LoVo (cell line): ENCODE measurements at places on chromosomes 13 and 19.

DNA sequence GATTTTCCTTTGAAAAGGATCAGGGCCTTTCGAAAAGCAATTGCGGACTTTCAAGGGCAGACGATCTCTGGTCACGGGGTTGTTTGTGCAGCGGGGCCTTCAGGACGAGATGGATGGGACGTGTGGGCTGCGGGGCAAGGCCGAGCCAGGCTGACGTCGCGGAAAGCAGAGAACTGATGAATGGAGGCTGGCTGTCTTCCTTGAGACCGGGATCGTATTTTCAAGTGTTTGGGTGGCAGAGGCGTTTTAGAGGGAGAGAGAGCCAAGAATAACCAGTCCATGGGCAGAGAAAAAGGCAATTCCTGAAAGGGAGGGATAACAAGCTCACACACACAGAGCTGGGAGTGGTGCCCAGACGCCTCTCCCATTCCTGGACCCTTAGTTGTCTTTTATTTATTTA, 138.9 kb upstream of the USP29 start:
- DNase-seq = no peak

GRCh38 chr19:3149526-3150505, 14.0 kb downstream of the GNA15 start:
- no peak for DNase-seq

GRCh38 chr13:109816112-109816807, 29.9 kb upstream of the IRS2 start:
- DNase-seq = no peak

DNA sequence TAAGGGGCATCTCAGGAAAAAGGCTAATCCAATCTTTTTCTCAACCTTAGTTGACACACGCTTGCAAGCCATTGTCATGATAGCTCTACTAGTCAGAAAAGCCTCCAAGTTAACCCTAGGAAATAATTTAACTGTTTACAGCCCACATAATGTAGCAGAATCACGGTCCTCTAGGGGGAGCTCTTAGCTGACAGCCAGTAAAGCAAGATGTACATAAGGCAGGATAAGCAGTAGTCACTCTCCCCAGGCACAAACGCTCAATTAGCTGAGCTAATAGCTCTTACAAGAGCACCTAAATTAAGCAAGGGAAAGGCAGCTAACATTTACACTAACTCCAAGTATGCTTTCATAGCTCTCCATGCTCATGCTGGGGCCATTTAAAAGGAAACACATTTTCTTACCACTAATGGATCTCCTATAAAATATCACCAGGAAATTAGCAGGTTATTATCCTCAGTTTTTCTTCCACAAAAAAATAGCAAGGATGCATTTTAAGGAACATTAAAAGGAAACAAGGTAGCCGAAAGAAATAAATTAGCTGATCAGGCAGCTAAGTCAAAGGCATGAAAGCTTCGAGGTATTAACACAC, 33.7 kb upstream of the ZSCAN5A start:
- no peak for DNase-seq

DNA sequence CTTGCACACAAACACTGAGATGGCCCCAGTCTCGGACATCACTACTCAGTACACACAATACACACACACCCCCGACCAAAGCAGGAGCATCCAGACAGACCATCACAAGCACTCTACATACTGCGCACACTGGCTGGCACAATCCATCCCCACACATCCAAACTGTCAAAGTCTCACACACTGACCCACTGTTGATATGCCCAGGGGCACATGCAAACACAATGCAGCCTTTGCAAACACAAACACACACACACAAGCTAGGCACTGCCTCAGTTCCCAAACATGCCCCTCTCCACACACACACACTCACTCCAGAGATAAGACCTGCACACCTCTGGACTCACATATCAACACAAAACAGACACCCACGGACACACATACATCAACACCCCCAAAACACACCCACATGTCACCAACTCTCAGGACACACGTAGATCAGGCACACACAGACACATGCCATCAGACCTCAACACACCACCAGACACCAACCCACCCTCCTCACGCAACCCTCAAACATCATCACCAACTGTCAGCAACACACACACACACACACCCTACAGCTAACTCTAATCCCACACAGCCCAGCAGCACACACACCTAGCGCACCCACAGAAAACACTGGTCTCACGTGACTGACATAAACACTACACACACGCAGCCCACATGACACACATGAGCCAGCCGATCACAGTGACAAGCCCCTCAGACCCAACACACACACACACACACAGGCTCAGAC, 1.9 kb downstream of the BBC3 start:
- DNase-seq = no peak

DNA sequence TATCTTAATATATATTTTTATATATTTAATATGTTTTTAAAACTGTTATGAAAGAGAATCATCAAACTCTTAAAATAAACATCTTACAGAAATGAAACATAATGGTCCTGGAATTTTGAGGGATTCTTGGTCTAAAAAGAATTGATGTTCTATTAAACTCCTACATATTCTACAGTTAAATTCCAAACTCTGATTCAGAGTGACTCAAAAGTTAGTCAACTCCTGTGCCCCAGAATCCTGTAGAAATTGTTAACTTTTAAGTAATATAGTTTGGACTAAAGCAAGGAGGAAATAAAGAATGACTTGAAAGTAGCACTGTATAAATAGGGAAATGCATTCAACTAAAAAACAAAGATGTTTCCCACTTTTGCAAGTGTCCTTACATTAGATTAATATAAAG, 47.7 kb downstream of the FNDC3A start:
- DNase-seq = no peak

GRCh38 chr19:32750441-32751055, 31.0 kb downstream of the TDRD12 start:
- DNase-seq = no peak

GRCh38 chr19:49067554-49067953, 2.9 kb upstream of the NTF4 start:
- DNase-seq = no peak

- DNase-seq = no peak
Measured at GRCh38 chr19:5434351-5434917, 20.8 kb upstream of the ZNRF4 start.

DNA sequence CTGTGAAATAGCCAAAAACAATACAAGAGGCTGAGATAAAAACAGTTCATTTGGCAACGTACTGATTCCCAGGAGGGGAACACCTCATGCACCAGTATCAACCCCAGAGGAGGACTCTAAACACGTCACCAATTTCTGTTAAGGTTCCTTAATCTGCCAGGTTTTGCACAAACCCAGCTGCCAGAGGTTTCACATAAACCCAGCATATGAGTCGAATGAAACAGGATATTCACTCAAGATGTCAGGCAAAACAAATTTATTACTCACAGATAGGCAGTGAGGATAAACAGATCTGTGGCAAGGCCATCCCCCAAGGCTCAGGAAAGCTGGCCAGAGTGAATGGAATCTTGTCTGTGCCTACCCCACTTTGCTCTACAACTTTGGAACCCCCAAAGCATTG, 210.9 kb downstream of the GPC5 start:
- DNase-seq = no peak

- no peak for DNase-seq
Measured at GRCh38 chr13:50798923-50799322, 44.6 kb downstream of the DLEU7 start.

GRCh38 chr13:98722958-98723357, 29.5 kb downstream of the SLC15A1 start:
- DNase-seq = no peak

DNA sequence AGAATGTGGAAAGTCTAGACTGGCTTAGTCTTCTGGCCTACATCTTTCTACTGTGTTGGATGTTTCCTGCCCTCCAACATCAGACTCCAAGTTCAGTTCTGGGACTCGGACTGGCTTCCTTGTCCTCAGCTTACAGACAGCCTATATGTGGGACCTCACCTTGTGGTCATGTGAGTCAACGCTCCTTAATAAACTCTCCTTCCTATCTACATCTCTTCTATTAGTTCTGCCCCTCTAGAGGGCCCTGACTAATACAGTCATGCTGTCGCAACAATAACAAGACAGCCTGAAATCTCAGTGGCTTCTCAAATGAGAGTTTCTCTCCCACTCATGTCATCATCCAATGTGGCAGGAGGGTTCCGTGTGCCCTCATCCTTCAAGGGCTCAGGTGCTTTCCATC, 347.8 kb downstream of the MZT1 start:
- DNase-seq = no peak

DNA sequence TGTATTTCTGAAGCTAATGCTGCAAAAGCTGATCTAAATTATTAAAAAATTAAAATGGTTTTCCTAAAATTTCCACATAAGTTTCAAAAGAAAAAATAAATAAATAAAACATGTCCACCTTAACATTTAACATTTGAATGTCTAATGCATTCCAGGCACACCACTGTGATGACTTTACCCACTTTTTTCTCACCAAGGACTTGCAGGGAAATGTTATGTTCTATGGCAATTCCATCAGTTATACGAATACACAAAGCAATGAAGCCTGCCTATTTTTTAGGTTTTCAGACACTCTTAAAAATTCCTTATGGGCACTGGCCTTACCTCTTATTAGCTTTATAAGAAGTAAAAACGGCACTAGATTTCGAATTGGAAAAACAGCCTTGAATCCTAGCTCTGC, 10.2 kb downstream of the TSC22D1 start:
- no peak for DNase-seq

DNA sequence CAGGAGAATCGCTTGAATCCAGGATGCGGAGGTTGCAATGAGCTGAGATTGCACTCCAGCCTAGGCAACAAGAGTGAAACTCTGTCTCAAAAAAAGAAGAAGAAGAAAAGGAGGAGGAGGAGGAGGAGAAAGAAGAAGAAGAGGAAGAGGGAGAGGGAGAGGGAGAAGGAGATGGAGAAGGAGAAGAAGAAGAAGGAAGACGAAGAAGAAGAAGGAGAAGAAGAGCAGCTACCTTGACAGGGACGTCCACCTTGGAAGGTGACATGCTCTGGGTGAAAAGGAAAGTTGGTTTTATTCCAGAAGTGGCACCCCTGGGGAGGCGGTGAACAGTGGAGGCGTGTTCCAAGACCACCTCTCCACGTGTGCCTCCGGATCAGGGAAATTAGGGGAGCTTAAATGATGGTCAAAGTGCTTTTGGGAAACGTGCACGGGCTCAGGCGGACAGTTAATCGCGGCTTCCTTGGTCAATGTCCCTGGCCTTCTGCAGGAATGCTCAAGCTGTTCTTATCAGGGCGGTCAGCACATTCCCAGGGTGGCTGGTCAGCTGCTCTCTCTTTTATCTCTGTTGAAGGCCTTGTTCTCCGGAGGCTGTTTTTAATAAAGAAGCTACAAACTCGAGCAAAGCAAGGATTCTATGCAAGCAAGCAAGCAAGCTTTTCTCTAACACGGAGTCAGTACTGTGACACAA, 78.9 kb upstream of the PEG3 start:
- DNase-seq = no peak

DNA sequence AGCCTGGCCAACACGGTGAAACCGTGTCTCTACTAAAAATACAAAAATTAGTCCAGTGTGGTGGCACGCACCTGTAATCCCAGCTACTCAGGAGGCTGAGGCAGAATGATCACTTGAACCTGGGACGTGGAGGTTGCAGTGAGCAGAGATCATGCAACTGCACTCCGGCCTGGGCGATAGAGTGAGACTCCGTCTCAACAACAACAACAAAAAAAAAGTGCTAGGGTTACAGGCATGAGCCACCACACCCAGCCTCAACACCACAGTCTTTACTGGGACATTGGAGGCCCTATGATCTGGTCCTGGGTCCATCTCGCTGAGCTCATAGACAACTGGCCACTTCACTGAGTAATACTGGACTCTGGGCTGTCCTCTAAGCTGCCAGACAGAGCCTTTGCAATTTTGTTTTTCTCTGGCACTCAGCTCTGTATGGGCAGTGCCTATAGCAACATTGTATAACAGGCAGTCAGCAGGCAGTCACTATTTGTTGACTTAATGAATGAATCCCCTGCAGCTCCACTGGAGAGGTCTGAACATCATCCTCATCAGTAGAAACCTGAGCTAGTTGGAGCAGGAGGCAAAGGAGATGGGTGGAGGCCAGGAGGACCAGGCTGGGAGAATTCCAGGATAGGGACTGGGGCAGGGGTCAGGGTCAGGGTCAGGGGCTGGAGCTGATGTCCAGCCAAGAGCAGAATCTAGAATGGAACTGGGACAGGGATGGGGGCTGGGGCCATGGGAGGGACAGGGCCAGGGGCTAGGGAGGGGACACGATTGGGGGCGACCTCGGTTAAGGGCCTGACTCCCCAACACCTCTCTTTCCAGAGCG, 8.1 kb downstream of the BLOC1S3 start:
- DNase-seq = no peak
